ENCODE measurements at places on chromosomes 4 and X. TPM values are rescaled to one million over a fixed set of nuclear protein-coding genes. Genes with fewer than 3 reads are reported as not detected.
A peak's percentile ranks its signal among the peaks of the same experiment; 100 is the strongest.

The CENPE gene
- 17.0 TPM for total RNA-seq

- no peak for DNase-seq
Observed at GRCh38 chr4:40713798-40714197, 36.0 kb upstream of the NSUN7 start.

DNA sequence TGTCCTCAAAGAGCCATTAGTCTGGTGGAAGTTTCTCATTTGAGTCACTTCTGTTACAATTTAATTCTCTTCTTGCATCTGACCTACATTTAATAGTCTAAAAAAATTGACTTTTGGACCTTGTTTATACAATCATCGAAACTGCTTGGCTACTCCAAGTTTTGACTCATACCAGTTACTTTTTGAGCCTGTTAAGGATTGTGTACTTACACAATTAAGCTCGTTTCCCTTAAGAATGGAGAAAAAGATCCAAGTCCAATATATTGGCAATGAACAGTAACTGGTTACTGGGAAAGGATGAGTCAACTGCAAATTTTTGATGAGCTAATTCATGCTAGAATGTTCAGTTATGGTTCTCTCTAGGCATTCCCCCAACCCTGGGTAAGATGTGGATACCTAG is 58.2 kb downstream of the DCX start:
- no peak for DNase-seq

DNA sequence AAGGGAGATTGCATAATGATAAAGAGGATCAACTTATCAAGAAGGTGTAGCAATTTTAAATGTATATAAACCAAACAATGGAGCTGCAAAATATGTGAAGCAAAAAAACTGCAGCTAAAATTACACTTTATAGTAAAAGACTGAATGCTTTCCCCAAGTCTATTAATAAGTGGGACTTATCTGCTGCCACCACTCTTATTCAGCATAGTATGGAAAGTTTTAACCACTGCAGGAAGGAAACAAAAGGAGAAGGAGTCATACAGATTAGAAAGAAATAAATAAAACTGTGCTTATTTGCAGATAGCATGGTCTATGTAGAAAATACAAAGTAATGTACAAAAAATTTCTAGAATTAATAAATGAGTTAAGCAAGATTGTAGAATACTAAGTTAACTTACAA is 94.1 kb upstream of the GK2 start:
- DNase-seq = no peak

DNA sequence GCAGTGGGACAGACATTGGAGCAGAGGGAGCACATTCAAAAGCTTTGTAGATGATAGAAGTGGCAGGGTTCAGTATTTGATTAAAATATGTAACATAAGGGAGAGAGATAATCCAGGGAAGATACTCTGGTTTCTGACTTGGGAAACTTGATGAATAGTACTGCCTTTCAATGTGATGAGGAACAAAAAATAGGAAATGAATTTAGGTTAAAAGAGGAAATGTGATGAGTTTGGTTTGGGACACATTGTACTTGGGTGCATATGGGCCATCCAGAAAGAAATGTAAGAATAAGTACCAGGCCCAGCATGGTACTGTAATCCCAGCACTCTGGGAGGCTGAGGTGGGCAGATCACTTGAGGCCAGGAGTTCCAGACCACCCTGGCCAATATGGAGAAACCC is 20.9 kb upstream of the NDNF start:
- no peak for DNase-seq

GRCh38 chrX:12890467-12890866 is 16.0 kb upstream of the TLR8 start:
- DNase-seq = no peak

GRCh38 chr4:157824021-157824420 is 348.8 kb downstream of the GASK1B start:
- peak; percentile 74 for DNase-seq

DNA sequence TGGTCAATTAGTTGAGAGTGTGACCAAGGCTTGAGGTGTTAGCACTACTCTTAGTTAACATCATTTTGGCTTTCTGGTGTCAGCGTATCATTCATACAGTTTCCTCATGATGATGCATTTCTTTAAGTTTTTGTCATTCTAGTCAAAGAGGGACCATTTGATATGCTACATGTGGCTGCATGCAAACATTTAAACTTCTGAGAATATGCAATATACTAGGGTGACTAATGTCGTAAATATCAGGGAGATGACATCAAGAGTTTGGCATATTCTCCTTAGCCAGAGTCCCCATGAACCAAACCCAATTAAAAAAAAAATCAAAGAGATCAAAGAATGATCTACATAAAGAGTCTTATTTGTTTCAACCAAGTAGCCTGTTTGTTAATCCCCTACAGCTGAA is 537.4 kb upstream of the PCDH7 start:
- DNase-seq = no peak

All from H4 (cell line).